ENCODE measurements at places on chromosomes 12 and 14.

- no peak for DNase-seq
These were observed 7.4 kb downstream of the CDKN1B start for GRCh38 chr12:12724421-12725085.

DNA sequence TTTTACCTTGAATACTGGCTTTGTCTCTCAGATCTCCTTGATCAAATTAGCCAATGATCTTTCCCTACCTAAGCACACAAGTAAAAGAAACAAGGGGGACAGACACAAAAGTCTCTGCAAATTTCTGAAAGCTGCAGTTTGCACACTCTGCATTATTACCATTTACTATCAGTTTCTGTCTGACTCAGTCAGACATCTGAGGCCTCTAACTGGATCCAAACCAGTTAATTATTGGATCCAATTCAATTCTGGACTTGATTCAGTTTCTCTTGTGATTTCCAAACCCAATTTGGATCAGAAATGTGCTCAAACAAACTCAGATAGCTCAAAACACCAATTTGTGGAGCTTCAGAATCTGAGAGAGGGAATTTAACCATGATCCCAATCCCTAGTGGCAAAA is 16.6 kb downstream of the SSTR1 start:
- DNase-seq = no peak

- DNase-seq = no peak
These were observed 6.2 kb upstream of the KRT84 start for GRCh38 chr12:52391618-52392002.

DNA sequence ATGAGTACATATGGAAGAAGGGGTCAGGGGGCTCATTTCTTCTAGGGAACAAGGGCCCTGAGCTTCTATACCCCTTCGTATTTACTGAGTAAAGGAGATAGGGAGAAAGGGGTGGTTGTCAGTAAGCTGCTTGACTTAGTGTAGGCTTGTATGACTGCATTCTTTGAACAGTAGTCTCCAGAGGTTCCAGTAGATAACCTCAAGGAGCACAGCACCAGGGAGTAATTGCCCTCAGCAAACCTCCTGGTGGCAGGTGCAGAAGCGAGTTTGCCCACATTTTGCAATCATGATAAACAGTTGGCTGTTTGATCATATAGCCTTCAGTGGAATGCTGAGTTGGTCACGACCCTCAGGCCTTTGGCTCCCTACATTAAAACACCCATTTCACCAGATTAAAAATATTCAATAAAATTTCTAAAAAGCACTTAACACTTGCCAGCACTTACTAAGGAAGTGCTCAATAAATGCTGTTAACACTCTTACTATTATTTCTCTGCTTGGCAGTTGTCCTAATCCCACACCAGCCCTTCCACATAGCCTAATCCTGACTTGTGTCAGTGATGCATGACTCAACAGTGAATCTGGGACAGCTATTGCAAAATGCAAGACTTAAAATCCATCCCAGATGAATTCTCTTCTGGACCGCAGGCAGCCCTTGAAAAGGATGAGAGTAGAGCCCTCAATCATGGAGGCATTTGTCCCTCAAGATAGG is 3.7 kb upstream of the DHRS4L2 start:
- DNase-seq = no peak

- DNase-seq = no peak
These were observed 95.1 kb downstream of the LLPH start for GRCh38 chr12:66035288-66035966.

- no peak for DNase-seq
These were observed 6.1 kb upstream of the HELB start for GRCh38 chr12:66296176-66296683.

GRCh38 chr12:108690191-108690518 is 41.2 kb downstream of the CORO1C start:
- no peak for DNase-seq

DNA sequence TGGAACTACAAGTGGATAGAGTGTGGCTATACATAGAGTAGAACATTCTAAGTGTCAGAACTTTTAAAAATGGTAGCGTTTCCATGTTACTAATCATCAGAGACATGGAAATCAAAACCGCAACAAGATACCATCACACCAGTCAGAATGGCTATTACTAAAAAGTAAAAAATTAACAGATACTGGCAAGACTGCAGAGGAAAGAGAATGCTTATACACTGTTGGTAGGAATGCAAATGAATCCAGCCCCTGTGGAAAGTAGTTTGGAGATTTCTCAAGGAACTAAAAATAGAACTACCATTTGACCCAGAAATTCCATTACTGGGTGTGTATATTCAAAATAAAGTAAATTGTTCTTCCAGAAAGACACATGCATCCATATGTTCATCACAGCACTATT is 518.6 kb downstream of the NELL2 start:
- no peak for DNase-seq

DNA sequence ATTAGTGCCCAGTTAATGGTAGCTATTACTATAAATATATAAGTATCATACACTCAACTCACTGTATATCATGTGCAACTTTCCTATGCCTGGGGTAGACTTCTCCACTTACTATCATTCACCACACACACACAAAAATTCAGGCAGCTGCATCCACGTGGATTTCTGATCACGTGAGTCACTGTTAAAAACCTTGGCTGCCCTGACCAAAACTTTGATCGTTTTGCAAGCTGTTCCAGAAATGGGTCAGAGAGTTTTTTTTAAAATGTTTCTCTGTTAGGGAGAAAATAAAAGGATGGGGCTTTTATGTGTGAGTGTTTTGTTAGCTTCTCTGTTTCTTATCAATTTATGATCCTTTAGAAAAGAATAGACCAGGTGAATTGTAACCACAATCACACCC is 198.2 kb upstream of the CNOT2 start:
- DNase-seq = no peak

DNA sequence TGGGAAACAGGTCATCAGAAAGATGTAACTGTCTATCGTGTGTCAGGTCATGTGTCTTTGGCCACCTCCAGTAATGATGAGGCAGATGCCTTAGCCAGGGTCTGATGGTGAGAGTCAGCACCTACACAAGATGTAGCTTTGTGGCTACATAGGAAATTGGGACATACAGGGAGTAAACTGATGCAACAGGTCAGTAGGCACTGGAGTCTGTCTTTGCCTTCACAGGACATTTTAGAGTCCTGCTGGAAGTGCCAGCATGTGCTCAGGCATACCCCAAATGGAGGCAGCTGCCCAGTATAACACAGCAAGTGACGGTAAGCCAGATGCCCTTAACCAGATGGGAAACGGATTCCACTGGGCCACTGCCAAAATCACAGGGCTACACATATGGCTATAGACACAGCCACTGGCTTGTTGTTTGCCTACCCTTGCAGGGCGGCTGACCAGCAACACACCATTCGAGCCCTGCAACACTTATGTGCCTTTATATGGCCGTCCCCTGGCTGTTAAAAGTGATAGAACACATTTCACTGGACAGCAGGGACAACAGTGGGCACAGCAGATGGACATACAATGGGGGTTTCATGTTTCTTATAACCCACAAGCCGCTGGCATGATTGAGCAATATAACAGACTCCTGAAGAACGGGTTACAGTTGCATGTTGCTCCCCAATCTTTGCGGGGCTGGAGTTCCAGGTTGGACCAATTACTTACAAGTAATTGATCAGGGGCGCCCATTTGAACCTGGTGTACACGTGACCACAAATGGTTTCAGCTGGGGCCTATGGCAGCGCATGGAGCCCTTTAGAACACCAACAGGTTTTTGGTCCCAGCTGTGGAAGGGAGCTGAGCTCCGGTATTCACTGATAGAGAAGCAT is 12.9 kb upstream of the RNASE12 start:
- DNase-seq = no peak

- peak; percentile 22 for DNase-seq
These were observed 142.3 kb upstream of the TMPO start for GRCh38 chr12:98373025-98373554.

DNA sequence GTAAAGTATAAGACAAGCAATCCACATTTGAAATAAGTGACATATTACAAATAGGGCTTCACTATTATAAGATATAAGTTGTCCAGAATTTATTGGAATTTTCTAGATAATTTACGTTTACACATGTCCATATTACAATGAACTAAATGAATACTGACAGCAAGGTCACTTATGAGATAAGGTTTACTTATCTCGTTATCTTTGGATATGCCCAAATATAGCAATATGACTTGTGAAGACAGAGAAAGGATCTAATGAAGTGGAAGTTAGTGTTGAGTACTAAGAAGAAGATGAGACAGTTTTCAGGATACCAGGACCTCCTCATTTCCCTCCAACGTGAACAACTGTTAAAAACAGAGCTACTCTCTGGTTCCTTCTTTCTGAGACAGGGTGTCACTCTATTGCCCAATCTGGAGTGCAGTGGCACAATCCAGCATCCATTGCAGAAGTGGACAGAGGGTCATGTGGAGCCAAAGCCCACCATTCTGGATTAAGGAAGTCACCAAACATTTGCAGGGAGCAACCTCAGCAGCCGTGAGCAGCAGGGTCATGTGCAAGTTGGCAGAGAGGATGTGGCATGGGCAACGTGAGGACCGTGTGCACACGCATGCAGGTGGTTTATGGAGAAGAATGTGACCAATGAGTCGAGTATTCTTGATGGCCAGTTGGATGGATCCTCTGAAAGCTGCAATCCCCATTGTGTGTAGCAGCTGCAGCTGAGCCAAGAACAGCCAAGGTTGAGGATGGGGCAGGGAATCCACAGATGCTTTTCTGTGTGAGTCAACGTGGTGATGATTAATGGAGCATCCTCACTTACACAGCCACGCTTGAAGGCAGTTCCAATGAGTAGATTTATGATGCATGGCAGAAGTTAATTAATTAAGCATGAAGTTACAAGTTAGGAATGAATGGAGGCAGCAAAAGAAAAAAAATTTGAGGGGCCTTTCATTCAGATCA is 111.0 kb downstream of the BICD1 start:
- no peak for DNase-seq

GRCh38 chr12:103880299-103881142 is 39.5 kb upstream of the NT5DC3 start:
- DNase-seq = peak; percentile 24

DNA sequence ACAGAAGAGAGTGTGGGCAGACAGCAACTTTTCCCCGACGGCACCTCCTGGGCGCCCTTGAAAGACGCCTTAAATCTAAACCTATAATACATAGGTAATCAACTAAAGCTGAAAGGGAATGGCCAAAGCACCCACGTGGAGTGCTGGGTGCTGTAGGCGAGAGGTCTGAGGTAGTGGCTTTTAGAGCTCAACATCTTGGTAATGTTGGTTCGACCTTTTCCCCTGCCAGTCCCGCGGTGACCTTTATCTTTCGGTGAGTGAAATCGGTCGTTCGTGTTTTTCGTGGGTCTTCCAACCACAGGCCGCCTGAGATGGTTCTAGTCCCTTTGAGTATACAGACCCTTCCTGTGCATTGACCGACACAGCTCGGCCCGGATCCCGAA is 9.1 kb downstream of the OR6S1 start:
- DNase-seq = no peak

DNA sequence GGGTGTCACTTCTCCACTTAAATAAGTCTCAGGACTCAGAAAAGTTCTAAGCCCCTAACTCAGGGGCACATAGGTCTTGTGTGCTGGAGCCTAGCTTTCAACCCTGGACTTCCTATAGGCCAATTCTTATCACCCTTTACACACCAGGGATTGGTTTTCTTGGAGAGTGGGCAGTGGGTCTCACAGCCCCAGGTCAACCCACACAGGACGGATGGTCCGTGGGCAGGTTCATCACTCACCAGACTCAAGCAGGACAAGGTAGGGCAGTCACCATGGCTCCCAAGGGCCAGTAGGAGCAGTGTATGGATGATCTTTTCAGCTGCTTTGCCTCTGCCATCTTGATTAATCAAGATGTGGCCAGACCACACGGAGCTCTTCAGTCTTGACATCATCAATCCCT is 232.5 kb downstream of the SLC41A2 start:
- DNase-seq = no peak

- no peak for DNase-seq
These were observed 38.5 kb upstream of the FRS2 start for GRCh38 chr12:69431591-69432222.

DNA sequence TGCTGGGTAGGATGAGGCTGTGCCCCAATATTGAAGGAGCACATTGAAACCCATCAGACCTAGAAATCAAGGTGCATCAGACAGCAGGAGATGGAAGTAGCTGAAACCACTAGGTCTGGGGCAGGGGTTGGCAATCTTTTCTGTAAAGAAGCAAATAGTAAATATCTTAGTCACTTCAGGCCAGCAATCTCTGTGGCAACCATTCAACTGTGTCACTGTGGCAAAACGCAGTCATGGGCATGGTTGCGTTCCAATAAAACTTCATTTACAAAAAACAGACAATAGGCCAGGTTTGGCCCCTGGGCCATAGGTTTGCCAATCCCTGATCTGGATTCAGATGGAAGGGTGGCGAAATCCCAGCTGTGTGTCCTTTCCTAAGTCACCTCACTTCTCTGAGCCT is 397.3 kb downstream of the MED13L start:
- DNase-seq = no peak

- no peak for DNase-seq
These were observed 388.0 kb downstream of the VRK1 start for GRCh38 chr14:97185186-97185585.

DNA sequence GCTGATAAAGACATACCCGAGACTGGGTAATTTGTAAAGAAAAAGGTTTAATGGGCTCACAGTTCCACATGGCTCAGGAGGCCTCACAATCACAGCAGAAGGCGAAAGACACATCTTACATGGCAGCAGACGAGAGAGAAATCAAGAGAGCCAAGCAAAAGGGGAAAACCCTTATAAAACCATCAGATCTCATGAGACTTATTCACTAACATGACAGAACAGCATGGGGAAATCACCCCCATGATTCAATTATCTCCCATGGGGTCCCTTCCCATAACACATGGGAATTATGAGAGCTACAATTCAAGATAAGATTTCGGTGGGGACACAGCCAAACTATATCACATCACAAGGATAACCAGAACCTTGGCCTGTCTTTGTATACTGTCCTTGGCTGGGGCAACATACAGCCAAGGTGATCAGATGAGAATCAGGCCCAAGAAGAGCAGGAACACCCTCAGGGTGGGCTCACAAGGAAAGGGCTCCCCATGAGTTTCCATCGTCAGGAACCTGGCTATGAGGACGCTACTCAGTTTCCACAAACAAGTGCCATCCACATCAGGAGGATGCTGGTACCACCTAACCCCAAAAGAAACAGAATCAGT is 152.7 kb downstream of the FOXN3 start:
- no peak for DNase-seq

- DNase-seq = no peak
These were observed 161.3 kb upstream of the CAND1 start for GRCh38 chr12:67107751-67108269.

- no peak for DNase-seq
These were observed 4.6 kb upstream of the LRP1-AS start for GRCh38 chr12:57151741-57152630.

GRCh38 chr12:104643093-104643818 is 186.5 kb downstream of the CHST11 start:
- peak; percentile 53 for DNase-seq

Measured in GM13976 (cell line).